ENCODE measurements at places on chromosomes 16 and 17.

GRCh38 chr16:30142672-30143346, 19.8 kb upstream of the MAPK3 start:
- peak; percentile 24 for DNase-seq

DNA sequence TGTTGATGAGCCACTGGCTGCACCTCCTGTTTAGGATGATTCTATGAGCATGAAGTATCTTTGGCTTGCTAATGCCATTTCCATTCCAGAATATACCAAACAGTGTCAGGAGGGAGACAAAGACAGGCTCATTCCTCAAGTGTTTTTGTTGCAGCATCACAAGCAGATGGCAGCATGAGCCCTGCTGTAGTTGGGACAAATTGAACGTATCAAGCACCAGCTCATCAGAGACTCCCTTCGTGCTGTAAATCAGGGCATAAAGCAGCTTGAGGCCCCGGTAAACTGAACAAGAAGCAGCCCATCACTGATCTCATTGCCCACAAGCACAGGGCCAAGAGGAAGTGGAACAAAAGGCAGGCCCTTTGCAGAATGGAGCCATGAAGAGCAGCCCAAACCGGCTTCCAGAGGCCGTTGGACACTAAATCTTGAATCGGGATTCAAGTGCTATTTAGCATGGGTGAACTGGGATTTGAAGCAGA, 45.9 kb upstream of the HS3ST3A1 start:
- no peak for DNase-seq

DNA sequence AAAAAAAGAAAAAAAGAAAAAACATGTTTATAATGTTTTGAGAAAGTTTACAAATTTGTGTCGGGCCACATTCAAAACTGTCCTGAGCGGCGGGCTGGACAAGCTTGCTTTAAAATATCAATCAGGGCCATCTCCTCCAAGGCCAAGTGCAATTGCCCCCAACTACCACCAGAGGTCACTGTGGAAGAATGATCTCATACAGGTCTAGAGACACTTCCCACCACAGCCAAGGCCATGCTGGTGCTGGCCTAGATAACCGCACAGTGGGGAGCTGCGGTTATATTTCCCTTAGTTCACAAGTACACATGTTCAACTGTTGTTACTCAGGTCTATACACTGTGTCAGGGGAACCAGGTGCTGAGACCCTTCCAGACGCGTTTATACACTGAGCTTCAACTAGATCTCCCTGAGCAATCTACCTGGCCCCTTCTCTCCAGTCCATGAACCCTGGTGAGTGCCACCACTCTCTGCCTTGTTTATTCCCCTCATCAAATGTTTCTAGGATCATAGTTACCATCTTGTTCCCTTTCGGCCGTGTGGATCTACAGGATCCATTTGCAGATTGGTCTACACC, 83.8 kb upstream of the CCL2 start:
- peak; percentile 50 for DNase-seq

DNA sequence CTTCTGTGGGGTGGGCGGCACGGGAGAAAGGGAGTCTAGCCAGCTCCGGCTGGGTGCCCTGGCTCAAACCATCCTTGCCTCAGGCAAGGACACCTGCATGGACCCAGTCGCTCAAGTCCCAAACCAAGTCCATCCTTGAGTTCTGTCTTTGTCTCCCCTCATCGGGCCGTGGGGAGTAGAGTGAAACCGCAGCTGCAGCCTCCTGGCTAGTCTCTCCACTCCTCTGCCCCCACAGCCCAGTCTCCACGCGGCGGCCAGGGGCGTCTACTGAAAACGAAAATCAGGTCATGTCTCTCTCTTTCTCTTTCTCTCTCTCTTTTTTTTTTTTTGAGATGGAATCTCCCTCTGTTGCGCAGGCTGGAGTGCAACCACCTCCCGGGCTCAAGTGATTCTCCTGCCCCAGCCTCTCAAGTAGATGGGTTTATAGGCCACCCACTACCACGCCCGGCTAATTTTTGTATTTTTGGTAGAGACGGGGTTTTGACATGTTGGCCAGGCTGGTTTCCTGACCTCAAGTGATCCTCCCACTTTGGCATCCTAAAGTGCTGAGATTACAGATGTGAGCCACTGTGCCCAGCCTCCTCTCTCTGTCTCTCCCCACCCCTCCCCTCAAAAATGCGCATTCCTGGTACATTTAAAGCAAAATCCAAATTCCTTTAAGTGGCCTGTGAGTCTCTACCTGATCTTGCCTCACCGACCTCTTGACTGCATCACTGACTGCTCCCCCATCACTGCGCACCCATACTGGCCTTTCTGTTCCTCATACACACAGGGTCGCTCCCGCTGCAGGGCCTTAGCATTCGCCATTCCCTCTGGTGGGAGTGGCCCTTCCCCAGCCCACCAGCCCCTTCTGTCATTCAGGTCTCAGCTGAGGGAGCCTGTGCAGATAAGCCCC, 17.7 kb upstream of the RMI2 start:
- peak; percentile 27 for DNase-seq

- DNase-seq: no peak
Observed at GRCh38 chr17:58508341-58509067, 5.9 kb downstream of the MTMR4 start.

DNA sequence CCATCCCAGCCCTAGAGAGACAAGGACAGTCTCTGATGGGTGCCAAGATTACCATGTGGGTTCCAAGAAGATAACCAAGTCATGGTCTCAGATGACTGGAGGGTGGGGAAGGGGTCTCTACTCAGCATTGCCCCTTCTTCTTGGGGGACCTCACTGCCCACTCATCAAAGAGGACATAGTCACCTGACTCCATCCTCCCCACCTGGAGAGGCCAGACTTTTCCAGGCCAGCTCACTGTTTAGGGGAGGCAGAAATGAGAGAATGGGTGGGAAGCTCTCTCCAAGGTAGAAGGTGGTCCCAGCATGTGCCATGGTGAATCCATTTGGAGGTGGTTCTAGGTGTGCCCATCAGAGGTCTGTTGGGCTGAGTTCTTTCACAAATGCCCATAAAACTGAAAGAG, 20.7 kb upstream of the IL21R start:
- DNase-seq: no peak

- DNase-seq: no peak
Observed at GRCh38 chr17:32283745-32284201, 18.1 kb downstream of the RHBDL3 start.

DNA sequence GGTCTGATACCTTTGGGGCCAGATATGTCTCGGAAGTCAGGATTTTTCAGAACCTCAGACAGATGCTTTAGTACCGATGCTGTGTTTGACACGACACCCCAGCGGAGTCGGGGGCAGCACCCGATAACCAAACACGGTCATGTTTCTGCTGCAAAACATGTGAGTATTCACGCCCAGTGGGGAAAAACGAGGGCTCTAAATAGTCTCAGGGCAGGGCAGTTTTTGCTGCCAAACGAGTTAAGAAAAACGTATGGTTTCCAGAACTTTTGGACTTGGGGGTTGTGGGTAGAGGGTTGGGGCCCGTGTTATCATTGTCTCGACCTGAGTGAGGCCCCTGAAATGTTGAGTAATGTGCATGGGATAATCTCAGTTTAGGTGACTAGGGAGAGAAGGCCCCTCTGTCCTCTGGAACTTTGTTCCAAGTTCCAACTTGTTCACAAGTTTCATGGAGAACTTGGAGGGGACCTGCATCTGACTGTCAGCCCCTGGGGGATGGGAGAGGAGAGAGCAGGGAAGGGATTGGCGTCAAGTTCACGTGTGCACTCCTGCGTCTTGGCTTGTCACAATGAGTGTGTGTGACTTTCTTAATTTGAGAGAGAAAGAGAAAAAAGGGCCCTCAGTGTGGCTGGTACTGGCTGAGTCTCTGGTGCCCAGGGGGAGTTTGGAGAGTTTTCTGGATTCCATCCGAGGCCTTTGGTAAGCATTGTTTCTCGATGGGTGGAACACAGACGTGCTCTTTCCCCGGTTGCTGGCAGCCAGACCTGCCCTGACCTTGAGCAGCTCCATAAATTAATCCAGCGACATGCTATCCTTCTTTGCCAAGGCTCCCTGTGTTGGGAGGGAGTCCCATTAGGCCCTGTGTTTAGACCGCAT, 83.9 kb upstream of the CIBAR2 start:
- DNase-seq: no peak

GRCh38 chr17:71821511-71821910, 299.3 kb upstream of the SOX9 start:
- DNase-seq: no peak

- DNase-seq: peak; percentile 40
Observed at GRCh38 chr17:76252040-76252954, 12.0 kb upstream of the RNF157 start.

DNA sequence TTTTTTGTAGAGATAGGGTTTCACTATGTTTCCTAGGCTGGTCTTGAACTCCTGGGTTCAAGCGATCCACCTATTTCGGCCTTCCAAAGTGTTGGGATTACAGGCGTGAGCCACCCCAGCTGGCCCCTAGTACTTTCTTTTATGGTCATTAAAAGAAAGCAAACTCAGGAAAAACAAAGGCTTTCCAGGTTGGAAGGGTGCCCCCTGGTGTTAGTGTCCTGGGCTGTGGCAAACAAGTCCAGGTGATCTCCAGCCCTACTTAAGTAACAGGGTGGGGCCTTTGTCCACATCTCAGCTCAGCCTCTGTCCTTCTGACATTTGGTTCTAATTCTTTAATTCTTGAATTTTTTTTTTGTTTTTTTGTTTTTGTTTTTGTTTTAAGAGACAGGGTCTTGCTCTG, 6.9 kb downstream of the IGFBP4 start:
- DNase-seq: peak; percentile 26
